CD4-positive, alpha-beta T cell treated with Interleukin-1 beta for 1 hour (primary cell): ENCODE measurements at places on chromosomes 6 and 20.

DNA sequence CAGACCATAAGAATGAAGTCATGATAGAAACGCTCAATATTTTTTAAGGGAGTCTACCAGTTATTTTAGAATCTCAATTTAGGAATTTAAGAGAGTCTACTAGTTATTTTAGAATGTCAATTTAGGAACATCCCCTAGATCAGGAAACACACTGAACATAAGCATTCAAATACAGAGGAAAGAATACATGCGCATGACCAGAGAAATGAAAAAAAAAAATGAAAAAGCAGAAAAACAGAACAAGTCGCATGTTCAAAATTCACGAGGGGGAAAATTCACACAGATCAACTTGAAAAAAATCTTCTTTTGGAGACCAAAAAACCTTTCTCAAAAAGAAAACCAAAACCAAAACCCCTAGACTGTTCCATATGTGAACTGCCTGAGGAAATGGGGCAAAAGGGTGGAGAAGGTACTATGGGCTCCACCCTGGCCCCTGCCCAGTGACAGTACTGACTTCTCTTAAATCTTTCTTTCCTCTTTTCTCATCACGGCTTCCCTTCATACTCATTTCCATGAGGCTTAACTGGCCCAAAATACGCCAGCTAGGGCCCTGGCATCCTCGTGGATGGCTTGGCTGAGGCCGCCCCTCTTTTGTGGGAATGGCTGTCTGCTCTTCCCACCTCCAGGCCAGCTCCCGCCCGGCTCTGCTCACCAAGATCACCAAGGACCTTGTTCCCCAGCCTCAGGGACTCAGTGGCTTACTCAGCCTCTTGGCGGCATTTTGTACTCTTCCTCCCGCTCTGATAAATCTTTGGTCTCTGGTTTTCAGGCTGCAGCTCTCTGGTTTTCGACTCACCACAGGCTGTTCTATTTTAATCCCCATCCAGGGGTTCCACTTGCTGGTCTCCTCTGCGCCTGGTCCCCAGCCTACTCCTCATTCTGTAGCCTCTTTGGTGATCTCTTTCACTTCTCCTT is 11.2 kb downstream of the ZBTB2 start:
- peak; percentile 28 for DNase-seq

DNA sequence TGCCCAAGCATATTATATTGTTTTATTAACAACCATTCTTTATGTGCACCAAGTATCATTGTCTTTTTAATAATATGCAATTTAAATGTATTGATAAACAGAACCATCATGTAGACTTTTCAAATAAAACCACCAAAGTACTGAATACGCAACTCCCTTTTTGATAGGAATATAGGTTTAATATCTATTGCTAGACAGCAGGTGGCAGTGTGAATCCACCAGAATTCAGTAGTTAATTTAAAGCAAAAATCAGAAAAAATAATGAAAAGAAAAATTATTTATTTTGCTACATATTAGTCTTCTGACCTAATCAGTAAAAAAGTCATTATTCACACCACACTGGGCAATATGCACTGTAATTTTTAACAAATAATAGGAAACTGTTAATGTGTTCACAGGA is 143.7 kb downstream of the KLHL32 start:
- DNase-seq = peak; percentile 5

DNA sequence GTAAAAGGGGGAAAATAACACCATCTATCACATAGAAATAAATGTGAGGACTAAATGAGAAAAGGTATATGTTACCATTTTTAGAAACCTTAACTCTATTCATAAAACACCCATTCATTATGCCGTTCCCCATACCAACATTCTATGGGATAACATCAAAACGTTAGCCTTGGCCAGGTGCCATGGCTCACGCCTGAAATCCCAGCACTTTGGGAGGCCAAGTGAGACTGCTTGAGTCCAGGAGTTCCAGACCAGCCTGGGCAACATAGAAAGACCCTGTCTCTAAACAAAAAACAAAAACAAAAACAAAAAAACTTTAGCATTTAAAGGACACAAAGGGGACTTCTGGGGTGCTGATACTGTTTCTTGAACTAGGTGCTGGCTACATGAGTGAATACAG is 1.3 kb downstream of the PIGU start:
- DNase-seq = no peak

DNA sequence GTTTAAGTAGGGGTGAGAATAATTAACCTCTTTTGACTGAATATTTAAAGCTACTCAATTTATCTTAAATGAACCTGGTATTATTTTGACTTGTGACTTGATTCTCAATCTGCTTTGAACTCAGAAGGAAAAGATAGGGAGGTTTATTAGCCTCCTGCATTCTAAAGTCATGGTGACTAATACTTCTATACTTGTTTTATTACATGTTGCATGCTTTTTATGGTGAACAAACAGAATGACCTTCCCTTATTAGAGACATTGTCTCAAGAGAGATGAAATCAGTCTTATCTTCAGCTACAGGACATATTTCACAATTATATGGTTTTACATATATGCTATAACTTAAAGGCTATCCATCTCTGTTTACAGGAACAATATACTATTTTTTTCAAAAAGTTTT is 336.9 kb downstream of the KHDRBS2 start:
- DNase-seq = no peak

- no peak for DNase-seq
Measured at GRCh38 chr20:3315136-3315535, 76.1 kb upstream of the SLC4A11 start.

- no peak for DNase-seq
Measured at GRCh38 chr20:2353231-2353630, 27.5 kb upstream of the TGM6 start.

DNA sequence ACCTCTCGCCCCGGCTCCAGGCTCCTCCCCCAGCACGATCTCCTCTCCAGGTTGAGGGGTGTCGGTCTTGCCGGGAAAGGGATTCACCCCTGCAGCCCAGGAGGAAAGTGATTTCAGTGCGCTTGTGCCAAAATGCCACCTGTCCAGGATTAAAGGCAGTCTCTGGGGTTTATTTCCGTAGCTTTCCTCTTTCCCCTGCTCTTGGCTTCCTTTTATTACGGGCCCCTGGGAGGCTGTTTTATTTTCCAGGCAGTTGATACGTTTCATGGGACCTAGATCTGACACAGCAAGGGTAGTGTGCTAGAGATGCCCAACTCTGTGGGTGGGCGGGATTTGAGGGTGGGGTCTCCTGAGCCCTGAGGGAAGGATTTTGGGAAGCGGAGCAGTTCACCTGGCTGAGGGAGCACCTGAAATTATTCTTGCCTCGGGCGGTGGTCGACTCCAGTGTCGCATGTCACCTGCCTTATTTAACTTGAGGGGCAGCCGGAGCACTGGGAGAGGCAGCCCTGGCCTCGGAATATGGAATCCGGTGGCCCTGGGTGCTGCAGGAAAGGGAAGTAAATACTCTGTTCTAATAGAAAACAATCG is 9.5 kb upstream of the NKX2-2 start:
- no peak for DNase-seq

DNA sequence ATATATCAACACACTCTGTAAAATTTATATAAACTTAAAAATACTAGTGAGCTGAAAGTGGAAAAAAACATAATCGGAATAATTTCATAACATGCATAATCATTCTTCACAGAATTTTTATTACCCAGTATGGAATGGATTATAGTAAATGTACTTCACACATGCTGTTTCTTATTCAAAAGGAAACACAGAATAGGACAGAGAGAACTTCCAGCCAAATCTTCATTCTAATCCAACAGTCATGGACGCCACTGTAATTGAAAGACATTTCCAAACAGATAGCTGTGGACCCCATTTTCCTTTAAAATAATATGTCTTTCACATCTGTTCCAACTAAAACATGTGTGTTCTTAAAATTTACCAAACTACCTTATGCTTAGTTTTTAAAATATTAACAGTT is 126.6 kb upstream of the RUNX2 start:
- DNase-seq = no peak

DNA sequence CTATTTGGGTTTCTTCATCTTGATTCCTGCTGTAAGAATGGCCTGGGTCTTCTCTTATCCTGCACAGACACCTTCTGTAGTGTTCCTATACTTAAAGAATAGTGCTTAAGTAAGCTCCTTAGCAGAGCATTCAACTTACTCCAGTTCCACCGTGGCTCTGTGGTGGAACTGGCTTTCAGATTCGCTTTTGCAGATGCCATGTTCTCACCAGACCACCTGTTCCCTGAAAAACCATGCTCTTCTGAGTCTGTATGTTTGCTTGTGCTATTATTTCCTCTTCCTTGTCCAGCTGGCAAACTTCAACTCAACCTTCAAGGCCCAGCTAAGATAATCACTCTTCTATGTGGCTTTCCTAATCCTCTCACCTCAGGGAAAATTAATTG is 4.9 kb downstream of the ELMO2 start:
- DNase-seq = no peak

DNA sequence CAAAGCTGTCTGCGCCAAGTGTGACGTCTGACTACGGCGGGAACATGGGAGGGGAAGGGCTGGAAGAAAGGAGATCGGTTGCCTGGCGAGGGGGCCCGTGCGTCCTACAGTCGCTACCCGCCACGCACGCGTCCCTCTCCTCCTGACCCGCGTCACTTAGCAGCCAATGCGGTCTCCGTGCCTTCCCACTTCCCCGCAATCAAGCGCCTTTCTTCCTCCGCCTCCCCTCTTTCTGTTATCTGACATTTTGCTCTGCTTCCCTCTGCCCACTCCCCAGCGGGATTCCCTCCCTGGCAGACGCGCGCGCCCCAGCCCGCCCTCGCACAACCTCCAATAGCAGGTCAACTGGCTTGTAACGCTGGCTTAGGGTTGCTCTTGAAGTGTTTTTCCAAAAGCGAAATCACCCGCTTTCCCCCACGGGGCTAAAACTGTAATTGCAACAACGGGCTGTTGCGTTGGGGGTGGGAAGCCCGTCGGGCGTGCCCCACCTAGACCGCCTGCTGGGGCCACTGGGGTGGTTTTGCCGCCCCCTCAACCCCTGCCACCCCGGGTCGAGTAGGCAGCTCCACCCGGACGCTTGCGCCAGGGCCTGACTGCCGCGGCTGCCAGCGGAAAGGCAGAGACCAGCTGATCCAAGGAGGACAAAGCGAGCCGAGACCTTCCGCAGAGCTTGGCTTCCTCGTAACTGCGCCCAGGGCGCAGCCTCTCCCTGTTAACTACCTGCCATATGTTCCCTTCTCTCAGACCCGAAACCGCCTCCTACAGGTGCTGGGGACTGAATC is 6.2 kb upstream of the SOX4 start:
- peak; percentile 11 for DNase-seq

DNA sequence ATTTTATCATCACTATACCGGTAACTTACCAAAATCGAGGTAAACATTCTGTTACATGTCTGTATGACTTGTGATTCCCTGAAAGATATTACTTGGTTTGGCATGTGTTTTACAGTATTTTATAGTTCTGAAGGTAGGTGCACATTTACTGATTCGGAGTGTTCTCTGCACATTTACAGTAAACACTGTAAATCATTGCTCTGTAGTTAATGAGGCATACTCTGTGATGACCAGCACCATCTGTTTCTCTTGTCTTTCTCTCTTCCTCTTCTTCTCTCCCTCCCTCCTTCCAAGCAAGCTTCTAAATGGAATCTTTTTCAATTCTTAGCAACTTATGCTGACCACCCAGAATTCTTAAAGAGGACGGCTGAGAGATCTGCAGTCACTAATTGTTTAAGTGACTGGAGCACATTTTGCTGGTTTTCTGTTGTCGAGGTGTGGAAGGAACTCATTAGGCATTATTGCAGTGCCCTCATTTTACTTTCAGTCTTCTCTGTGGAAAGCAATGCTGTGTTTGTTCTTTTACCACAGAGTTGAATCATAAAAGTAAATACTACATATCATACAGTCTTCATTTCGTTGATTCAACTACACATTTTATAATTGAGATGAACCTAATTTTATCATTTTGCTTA is 126.5 kb downstream of the UTRN start:
- DNase-seq = no peak
